ENCODE measurements at places on chromosomes 4 and X. TPM values are rescaled to one million over a fixed set of nuclear protein-coding genes. Genes with fewer than 3 reads are reported as not detected.

GRCh38 chrX:13485167-13485566 is 84.2 kb upstream of the EGFL6 start:
- DNase-seq: no peak

CYTL1 gene
- 30.5 TPM for polyA plus RNA-seq

GRCh38 chrX:53286171-53286570 is 4.8 kb upstream of the IQSEC2 start:
- DNase-seq: no peak

LRIT3 gene
- polyA plus RNA-seq: 0.57 TPM

DNA sequence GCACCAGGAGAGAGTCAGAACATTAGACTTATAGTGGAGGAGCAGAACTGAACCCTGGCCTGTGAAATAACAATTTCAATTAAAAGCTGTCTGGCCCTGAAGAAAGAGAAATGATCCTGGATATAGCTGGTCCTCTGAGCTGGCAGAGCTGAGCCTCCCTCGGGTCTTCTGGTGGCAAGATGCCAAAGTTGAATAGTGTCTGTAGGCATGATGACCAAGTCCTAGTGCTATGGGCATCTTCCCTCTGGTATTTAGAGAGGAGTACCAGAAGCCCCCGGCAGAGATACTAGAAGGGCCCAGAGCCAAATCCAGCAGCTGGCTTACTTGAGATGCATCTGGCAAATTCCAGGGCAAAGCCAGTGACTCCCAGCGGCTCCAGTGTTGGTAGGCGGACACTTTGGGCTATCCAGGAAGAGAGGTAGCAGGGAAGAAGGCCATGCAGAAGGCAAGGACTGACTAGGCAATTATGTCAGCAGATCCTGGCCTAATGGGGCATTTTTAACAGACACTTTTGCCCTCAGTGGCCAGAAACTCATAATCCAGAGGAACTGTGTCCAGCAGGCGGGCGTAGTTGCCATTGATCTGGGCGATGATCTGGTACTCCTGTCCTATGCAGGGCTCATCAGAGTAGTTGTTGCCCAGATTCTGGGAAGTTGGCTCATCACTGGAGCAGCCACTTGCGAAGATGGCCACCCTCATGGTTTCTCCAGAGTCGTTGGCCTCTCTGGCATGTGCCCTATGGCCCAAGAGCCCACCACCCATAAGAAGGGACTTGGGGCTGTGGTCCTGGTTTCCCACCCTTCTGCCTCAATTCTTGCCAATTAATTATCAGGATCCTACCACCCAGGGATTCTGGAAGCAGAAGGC is 17.9 kb downstream of the VSIG4 start:
- no peak for DNase-seq

GRCh38 chr4:184265546-184266351 is 48.1 kb upstream of the ENPP6 start:
- no peak for DNase-seq

DNA sequence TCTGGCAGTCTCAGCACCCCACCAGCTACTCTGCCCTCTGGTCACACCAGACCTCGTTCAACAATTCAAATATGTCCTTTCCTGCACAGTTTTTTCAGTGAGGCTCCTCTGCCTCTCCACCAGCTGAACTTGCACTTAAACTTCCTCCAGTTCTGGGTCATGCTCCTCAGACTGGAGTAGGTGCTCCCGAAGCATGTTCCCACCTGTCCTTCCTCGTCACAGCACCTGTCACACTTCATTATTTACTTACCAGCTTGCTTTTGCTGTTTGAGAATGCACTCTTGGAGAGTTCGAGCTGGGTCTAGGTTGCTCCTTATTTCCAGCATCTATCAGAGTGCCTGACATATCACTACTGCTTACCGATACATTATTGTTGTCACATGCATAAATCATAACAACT is 144.8 kb upstream of the TTC29 start:
- DNase-seq: no peak

DNA sequence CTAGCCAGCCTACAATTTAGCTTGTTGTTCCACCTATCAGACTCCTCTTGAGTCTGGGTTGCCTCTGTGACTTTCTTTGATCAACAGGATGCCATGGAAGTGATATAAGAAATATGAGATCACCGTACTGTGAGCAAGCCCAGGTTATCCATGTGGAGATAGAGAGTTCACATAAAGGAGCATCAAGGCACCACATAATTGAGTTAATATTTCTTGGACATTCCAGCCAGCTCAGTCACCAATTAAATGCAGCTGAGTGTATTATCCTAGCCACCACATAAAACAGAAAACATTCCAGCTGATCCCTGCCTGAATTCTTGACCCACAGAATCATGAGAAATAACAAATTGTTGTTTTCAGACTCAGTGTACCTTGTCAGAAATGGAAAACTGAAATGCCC is 253.6 kb downstream of the PPP1R2C start:
- no peak for DNase-seq

DNA sequence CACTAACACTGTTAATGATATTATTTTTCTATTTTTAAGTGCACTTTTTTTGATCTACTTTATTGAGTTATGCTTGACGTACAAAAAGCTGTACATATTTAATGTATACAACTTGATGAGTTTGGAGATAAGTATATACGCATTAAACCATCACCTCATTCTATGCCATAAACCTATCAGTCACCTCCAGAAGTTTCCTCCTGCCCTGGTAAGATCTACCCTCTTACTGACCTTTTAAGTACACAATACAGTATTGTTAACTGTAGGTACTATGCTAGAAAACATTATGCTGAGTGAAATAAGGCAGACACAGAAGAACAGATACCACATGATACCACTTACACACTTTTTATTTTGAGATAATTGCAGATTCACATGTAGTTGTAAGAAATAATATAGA is 36.9 kb downstream of the INTS6L start:
- no peak for DNase-seq

- DNase-seq: no peak
Observed at GRCh38 chrX:12753366-12753765, 37.8 kb upstream of the PRPS2 start.

All from left lung (tissue), 14 donors.